Activated CD4-positive, alpha-beta T cell treated with anti-CD3 and anti-CD28 coated beads, Interleukin-2, Interleukin-4, amounts not matched to agents 100 ng/mL and 50 ng/mL, durations not matched to agents 16 hours and 8 hours (primary cell): ENCODE measurements at places on chromosomes 5 and 9.

DNA sequence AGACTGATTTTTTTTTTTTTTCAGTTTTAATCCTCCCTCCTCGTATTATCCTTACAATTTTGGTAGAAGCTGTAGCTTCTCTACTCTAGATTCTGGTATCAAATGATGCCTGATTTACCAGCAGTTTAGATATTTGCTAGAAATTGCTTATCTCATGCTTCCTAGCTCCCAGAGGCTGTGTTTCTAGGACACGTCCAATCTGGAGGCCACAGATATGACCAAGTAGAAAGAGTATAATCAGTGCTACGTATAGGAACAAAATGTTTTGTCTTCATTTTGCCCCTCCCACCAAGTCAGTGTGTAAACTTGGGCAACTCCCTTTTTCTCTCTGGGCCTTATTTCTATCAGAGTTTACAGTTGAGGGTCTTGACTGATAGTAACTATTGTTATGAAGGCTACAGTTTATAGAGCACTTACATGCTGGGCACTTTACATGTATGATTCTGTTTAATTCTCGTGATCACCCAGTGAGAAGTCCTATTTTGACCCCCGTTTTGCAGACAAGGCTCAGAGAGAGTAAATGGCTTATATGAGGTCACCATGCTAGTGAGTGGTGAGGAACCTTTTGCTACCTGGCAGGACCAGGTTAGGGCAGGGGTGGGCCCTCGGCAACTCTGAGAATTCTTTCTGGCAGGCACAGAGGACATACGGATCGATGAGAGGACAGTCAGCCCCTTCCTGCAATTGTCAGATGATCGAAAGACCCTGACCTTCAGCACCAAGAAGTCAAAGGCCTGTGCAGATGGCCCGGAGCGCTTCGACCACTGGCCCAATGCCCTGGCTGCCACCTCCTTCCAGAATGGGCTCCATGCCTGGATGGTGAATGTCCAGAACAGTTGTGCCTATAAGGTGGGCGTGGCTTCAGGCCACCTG, 7.6 kb downstream of the HDHD3 start:
- no peak for DNase-seq

- no peak for DNase-seq
These were observed 872.3 kb downstream of the MAT2B start for GRCh38 chr5:164377746-164378145.

DNA sequence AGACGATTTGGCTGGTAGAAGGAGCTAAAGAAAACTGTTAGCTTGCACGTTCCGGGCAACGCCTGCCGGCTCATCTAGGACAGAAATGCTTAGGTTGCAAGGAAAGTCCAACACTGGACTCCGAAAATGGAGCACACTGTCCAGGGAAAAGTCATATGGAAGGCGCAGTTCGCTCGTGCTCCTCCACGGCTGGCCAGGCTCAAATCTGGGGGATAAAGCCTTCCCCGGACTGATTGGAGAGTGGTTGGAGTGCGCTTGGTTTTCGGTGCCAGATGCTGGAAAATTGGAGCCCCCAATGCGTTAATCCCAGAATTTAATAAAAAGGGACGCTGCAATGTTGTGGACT, 955 bp downstream of the CDH6 start:
- DNase-seq = no peak

DNA sequence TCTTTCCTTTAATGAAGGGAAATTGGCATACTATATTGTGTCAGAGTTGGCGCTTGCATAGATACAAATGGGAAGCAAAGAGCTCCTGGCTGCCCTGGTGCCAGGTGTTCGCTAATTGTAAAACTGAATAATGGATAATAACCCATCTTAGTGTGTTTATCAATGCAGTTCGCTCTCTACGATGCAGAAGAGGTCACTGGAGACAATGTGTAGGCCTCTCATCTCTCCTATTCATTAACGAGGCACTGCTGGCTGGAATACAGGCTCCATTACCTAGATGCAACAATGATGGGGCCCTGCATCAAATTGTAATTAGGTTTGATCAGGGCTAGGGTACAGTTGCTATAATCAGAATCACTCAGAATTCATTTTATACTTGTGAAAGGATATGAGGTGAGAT, 171.0 kb downstream of the RMI1 start:
- no peak for DNase-seq
